ENCODE measurements at places on chromosomes 5 and 9.
A peak's percentile ranks its signal among the peaks of the same experiment; 100 is the strongest.

GRCh38 chr9:13181652-13182051, 97.8 kb downstream of the MPDZ start:
- H3K4me3 ChIP-seq, result no peak overlapping the region
- H3K36me3 ChIP-seq, result no peaks in the 10 kb centered on the region
- no peaks in the 10 kb centered on the region for H3K27me3 ChIP-seq
- DNase-seq, result no peak
- H3K27ac ChIP-seq, result no peak overlapping the region
- no peaks in the 10 kb centered on the region for H3K4me1 ChIP-seq

GRCh38 chr9:128153060-128153946, 4.0 kb downstream of the LCN2 start:
- no peak for DNase-seq
- no peaks in the 10 kb centered on the region for H3K36me3 ChIP-seq
- H3K4me1 ChIP-seq, result no peaks in the 10 kb centered on the region
- H3K27me3 ChIP-seq, result no peaks in the 10 kb centered on the region
- no peak overlapping the region for H3K4me3 ChIP-seq

DNA sequence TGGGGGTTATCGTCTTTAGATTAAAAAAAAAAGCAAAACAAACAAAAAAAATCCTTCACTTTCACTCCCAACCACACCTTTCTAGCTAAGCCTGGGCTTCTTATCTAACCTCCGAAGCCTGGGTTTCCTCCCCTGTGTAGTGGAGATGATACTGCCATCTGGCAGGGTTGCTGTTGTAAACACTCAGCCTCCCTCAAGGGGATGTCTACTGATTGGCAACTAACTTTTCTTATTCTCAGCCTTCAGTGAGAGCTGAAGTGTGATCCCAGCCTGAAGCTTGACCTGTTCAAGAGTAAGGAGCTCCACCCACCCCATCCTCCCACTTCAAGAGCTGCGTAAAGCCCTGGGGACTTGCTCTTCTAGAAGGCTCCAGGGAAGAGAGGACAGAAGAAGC, 21.5 kb upstream of the WWC1 start:
- no peaks in the 10 kb centered on the region for H3K27me3 ChIP-seq
- no peaks in the 10 kb centered on the region for H3K36me3 ChIP-seq
- no peak for DNase-seq
- peaks cover 13% of the 10 kb centered on the region for H3K4me1 ChIP-seq

- no peaks in the 10 kb centered on the region for H3K27me3 ChIP-seq
- H3K4me1 ChIP-seq, result no peaks in the 10 kb centered on the region
- H3K27ac ChIP-seq, result no peak overlapping the region
- H3K36me3 ChIP-seq, result no peaks in the 10 kb centered on the region
- DNase-seq, result no peak
These were observed 550 bp downstream of the IFNE start for GRCh38 chr9:21481470-21482056.

GRCh38 chr5:402615-403359, 40.2 kb upstream of the EXOC3 start:
- H3K36me3 ChIP-seq, result no peaks in the 10 kb centered on the region
- no peak overlapping the region for H3K4me3 ChIP-seq
- no peaks in the 10 kb centered on the region for H3K4me1 ChIP-seq
- DNase-seq, result peak; percentile 53

DNA sequence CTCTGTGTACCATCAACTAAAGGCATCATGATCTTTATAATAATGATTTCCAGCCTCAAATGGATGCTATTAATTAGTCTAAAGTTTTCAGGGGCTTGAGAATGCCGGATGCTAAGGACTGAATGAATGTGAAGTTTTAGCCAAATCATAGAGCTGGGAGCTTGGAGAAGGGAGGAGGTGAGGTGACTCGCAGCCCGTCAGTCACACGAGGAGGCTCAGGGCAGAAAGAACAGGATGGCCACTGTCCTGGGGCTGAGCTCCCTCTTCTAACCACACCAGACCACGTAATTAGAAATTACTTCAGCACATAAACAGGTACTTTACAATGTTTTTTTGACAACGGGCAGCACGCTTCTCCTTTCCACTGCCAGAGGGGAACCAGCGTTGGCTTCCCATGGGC, 222.6 kb downstream of the NPR3 start:
- no peaks in the 10 kb centered on the region for H3K27me3 ChIP-seq
- H3K36me3 ChIP-seq, result no peaks in the 10 kb centered on the region
- no peak overlapping the region for H3K4me3 ChIP-seq
- no peak for DNase-seq

- H3K36me3 ChIP-seq, result no peaks in the 10 kb centered on the region
- no peaks in the 10 kb centered on the region for H3K27me3 ChIP-seq
- DNase-seq, result no peak
- H3K4me3 ChIP-seq, result no peak overlapping the region
- no peak overlapping the region for H3K27ac ChIP-seq
- H3K4me1 ChIP-seq, result no peaks in the 10 kb centered on the region
These were observed 12.0 kb upstream of the ARSB start for GRCh38 chr5:78997090-78997489.

- no peak for DNase-seq
- no peaks in the 10 kb centered on the region for H3K4me1 ChIP-seq
- H3K36me3 ChIP-seq, result no peaks in the 10 kb centered on the region
- H3K27ac ChIP-seq, result no peak overlapping the region
- no peak overlapping the region for H3K4me3 ChIP-seq
- no peaks in the 10 kb centered on the region for H3K27me3 ChIP-seq
These were observed 17.4 kb downstream of the FYB1 start for GRCh38 chr5:39201781-39202596.

DNA sequence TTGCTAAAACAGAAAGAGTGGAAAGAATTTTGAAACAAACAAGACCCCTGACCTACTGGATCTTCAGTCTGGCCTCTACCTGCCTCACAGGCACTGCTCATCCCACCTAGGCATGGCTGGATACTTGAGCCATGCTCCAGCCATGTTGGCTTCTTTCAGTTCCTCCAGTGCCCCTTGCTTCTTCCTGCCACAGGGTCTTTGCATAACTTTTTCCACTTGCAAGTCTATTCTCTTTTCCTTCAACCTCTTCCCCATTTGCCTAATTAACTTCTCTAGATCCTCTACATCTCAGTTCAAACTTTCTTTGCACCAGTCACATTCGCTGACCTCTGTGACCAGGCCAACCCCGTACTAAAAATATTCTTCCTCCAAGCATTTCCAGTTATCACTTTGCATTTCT, 50.4 kb downstream of the STARD4 start:
- H3K4me3 ChIP-seq, result no peak overlapping the region
- H3K36me3 ChIP-seq, result no peaks in the 10 kb centered on the region
- H3K27ac ChIP-seq, result no peak overlapping the region
- no peaks in the 10 kb centered on the region for H3K4me1 ChIP-seq
